Right ventricle myocardium inferior (tissue), 1 donor: ENCODE measurements at places on chromosomes 6 and 20.

- no peak for DNase-seq
Observed at GRCh38 chr20:5636841-5637240, 113.4 kb upstream of the SHLD1 start.

DNA sequence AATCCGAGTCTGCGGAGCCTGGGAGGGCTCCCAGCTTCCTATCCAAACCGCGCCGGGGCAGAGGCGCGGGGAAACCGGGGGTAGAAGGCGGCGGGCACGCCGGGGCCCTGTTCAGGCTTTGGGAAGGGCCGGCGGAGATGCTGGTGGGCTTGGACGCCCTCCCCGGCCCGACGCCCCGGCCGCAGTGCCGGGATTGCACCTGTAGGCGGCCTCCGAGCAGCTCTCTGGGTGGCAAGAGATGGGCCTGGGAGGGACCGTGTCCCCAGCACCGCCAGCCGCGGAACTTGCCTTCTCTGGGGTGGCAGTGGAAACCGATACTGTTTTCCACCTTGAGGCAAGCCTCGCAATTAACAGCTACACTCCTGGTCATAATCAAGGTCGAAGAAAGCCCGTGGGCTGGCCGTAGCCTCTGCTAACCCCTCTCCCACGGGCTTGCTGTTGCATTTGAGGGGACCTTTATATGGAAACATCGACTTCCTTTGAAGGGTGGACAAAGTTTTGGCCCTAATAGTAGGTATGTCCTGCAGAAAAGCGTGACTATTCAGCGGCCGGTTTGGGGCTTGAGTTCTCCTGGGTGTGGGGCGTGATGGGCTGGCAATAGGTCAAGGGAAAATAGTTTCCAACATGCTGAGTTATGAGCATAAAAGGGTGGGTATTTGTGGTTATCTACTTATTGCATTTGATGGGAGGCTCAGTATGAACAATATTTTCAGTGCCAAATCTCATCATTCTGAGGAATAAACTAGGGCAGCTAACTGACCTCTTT, 1.1 kb upstream of the JAG1 start:
- peak; percentile 90 for DNase-seq

- no peak for DNase-seq
Observed at GRCh38 chr6:152948150-152948768, 34.6 kb downstream of the FBXO5 start.

DNA sequence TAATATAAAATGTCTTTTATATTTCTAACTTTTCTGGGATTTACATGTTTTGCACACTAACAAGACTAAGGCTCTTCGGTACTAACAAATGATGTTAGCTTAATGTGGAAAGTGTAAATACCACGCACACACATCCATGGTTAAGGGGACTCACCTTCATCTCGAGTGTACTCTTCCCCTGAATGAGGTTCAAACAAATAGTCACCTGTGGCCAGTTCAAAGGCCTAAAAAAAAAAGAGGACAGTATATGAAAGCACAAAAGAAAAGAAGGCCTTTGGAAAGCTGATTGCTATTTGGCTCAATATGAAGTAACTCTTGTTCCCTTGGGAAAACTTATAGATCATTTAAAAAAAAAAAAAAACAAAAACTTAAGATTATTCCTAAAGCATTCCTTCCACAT, 37.2 kb downstream of the LHFPL5 start:
- no peak for DNase-seq

GRCh38 chr6:658244-658643, 1.3 kb upstream of the HUS1B start:
- DNase-seq = no peak

DNA sequence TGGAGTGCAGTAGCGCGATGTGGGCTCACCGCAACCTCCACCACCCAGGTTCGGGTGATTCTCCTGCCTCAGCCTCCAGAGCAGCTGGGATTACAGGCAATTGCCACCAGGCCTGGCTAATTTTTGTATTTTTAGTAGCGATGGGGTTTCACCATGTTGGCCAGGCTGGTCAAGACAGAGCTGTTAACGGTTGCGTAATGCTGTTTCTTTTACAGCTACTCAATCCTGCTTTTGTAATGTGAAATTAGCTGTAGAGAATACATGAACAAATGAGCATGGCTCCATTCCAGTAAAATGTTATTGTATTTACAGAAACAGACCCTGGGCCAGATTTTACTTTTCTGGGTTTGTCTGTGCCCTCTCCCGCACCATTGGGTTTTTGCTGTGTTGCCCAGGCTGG, 1.9 kb downstream of the PNLDC1 start:
- no peak for DNase-seq

- no peak for DNase-seq
Observed at GRCh38 chr20:9457136-9457535, 57.3 kb upstream of the LAMP5 start.
